Globus pallidus (tissue), 1 donor: ENCODE measurements at places on chromosomes 5 and 9.
A peak's percentile ranks its signal among the peaks of the same experiment; 100 is the strongest.

DNA sequence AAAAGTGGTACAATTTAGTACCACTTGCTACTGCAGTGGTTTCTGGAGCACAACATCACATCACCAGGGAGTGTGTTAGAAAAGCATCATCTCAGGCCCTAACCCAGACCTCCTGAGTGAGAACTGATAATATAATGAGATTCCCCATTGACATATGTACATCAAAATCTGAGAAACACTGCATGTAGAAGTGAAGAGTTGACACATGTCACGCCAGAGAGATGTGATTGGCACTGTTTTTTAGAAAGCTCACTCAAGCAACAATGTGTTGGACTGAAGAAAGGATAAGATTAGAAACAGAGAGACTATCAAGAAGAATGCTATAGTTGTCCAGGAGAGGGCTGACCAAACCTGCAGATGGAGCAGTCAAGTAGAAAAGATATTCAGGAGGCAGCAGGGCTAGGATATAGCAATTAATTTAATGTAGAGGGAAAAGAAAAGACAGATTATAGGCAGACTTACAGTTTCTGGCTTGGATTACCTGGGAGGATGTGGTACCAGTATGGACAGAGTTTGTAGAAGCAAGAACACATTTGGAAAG, 324.4 kb upstream of the ADAMTSL1 start:
- DNase-seq, result no peak

GRCh38 chr5:143758015-143758414, 53.9 kb upstream of the HMHB1 start:
- DNase-seq, result no peak

GRCh38 chr9:23382418-23382817, 443.6 kb downstream of the ELAVL2 start:
- DNase-seq, result no peak

DNA sequence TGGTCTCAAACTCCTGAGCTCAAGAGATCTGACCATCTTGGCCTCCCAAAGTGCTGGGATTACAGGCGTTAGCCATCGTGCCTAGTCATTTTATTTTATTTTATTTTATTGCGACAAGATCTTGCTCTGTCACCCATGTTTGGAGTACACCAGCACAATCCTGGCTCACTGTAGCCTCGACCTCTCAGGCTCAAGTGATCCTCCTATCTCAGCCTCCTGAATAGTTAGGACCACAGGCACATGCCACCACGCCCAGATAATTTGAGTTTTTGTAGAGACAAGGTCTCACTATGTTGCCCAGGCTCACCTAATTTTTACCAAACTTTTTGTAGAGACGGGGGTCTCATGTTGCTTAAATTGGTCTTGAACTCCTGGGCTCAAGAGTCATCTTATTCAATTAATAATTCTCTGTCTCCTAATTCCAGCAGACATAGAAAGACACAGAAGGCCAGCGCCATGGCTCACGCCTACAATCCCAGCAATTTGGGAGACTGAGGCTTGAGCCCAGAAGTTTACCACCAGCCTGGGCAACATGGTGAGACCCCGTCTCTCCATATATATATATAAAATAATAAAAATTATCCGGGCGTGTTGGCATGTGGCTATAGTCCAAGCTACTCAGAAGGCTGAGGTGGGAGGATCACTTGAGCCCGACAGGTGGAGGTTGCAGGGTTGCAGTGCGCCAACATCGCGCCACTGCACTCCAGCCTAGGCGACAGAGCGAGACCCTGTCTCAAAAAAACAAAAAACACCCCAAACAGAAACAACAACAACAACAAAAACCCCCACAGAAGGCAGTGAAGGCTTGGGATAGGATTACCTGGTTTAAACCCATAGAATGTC, 1.0 kb upstream of the UBAP1 start:
- no peak for DNase-seq

DNA sequence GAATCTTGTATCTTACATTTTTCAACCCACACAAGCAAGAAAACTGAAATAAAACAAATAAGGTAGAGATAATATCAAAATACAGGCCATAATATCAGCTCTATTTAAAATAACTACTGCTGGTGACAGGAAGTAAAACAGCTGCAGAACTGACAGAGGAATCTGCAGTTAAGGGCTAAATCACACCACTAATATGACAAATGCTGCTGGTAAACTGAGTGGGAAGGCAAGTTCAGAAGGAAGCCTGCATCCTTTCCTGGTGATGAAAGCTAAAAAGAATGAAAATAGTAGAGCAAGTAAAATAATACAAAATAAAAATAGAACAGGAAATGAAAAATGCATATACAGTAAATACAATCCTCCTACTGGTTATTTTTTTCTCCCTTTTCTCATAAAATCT, 1293.7 kb upstream of the C9orf72 start:
- no peak for DNase-seq

GRCh38 chr5:106397700-106398099, 1273.0 kb downstream of the EFNA5 start:
- no peak for DNase-seq

GRCh38 chr9:105064248-105065097, 136.5 kb upstream of the ABCA1 start:
- DNase-seq, result peak; percentile 95

DNA sequence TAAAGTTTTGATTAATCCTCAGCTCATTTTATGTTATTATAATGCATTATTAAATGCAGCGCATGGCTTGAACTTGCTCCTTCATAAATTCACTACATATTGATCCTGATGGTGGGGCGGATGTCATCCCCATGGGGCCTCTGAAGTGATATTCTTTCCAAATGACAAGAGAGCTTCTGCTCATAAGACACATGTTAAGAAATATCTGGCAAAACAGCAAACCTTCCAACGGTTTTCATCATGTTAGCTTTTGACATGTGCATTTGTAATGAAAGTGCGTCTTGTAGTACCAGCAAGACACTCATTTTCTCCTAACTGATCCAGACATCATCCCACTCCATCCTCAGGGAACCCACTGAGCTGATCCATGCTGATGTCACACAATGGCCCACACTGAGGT, 45.7 kb downstream of the SEMA5A start:
- no peak for DNase-seq

DNA sequence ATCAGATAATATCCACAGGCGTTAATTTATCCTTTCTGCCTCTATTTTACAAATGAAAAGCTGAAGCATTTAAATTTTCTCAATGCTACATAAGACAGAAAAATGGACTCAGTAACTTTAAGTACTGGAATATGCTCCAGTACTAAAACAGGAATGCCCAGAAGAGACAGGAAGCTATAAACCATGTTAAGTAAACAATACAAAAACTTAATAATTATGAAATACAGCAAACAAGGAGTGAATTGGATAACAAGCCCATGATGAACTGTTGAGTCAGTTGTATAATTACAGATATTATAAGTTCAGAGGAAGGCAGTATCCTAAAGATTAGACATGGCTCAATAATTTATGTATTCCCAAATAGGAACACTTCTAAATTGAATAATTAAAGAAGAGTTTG, 148.5 kb downstream of the CHSY3 start:
- DNase-seq, result no peak

DNA sequence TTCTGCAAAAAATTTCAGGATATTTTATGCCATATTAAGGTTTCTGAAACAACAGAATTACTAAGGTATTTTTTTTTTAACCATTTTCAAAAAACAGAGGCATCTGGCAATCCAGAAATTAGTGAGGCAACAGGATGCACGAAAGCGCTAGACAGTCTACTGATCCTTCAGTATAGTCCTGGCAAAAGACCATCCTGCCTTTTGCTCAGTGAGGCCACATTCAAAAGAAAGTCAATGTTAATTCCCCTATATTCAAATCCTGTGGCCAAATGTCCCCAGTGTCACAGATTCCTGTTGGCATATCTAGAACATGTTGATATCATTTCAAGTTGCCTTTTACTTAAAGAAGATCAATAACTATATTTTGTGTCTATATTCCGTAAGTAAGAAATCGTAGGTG, 13.1 kb upstream of the NFIB start:
- DNase-seq, result no peak

GRCh38 chr5:8770431-8770830, 775.4 kb downstream of the SEMA5A start:
- DNase-seq, result no peak

DNA sequence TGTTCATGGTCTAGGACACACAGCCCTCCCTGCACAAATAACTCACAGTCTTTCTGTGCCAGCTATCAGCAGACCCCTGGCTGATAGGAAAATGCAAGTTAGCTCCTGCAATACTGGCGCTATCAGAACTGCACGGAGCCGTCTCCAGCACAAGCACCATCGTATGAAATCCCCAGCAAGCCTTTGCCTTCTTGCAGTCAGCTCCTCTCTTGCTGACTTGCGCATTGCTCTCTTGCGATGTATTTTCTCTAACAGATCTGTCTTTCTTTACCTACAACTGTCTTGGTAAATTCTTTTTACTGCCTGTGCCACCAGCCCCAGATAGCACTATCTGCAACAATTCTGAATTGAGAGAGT, 25.1 kb upstream of the UGCG start:
- DNase-seq, result no peak
